Left lung (tissue), 14 donors: ENCODE measurements at places on chromosomes 11 and 22. TPM values are rescaled to one million over a fixed set of nuclear protein-coding genes. Genes with fewer than 3 reads are reported as not detected.

- DNase-seq, result no peak
Measured at GRCh38 chr22:19667872-19668740, 46.2 kb upstream of the SEPTIN5 start.

GRCh38 chr11:61039916-61040315, 62.4 kb upstream of the CD5 start:
- no peak for DNase-seq

DNA sequence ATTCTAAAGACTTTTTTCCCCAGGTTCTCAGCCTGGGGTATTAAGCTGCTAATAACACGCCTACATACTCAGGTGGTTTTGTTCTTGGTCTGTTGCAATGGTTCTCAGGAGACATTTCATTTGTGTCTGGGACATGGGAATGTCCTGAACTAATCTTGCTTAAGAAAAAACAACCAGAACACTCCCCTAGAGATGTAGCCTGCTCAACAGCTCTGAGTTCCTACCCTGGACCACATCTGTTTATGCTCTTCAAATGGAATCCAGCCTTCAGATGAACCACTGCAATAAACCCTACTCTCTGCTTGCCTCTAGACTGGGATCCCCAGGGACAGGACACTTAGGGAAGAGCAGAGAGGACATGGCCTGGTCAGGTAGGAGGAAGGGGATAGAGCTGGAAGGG, 29.9 kb downstream of the RELT start:
- DNase-seq, result no peak

Gene MMP7
- not detected for polyA plus RNA-seq

- DNase-seq, result no peak
Measured at GRCh38 chr22:21909871-21910270, 42.4 kb upstream of the MAPK1 start.

DNA sequence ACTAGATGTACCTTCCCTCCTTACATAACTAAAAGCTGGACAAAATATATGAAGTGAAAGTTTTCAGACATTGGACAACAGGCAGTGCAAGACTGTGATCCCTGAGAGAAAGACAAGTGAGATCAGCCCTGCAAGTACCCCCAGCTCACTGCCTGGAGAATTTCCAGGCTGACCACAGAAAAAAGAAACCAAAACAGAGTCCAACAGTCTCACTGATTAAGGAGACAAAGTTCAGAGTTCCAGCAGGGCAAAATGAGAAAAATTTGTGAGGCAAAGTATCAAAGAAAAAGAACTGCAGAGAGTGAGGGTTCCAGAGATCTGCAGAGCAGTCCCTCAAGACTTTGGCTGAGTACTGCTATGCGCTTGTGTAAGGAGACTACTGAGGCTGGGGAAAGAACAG, 47.3 kb upstream of the TMEM45B start:
- no peak for DNase-seq

DNA sequence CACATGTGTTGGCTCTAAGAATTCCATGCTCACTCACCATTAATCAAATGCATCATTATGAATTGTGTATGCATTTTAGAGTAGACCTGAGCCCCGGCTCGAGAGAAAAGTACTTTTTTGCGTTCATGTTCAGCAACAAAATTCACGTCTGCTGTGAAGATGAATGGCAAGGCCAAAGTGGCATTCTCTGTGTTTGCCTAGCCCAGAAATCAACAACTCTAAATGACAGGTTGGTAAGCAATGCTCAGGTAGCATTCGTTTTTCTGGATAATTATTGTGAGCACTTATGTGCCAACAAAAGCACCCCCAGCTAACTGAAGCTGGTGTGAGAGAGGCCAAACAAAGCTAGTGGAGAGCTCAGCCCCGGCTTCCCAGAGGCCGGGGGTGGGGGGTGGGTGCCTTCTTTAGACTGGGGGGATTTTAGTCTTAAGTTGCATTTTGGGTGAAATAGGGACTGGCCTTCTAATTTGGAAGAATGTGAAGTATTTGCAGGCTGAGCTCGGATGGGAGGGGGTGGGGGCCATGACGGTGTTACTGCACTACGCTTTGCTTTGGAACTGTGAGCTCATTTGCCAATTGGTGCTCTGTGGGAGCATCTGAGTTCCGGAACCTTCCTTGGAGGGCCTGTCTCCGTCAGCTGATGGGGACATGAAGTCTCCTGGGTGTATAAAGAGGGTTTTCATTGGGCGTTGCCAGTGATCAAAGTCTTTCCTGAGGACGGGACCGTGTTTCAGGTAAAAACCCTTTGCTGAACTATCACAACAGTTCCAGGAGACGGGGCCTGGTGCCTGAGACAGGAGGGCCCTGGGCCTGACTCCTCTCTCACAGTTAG, 29.0 kb upstream of the ALX4 start:
- DNase-seq, result no peak

GRCh38 chr11:128297805-128298204, 289.6 kb downstream of the ETS1 start:
- DNase-seq, result no peak

Gene CABP2
- polyA plus RNA-seq, result not detected

DNA sequence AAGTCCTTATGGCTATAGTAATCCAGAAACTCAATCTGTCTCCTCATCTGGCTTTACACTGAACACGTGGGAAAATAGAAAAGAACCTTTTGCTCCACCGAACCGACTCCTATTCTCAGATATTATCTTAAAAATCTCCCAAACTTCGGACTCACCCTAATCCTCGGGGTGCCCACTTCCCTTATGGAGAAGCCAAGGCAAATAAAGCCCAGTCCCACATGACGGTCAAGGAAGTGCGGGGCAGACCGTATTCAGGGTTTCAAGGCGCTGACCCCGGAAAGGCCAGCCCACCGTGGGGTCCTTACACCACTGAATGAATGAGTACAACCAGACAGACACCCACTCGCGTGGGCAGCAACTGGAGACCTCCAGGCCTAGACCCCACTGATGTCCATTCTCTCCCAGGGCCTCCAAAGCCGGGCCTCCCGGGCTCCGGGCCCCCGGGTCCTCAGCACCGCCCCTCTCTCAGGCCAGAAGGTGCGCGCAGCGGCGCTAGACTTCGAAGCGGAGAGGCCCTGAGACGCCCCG, 489 bp downstream of the NUP98 start:
- DNase-seq, result no peak

- no peak for DNase-seq
Measured at GRCh38 chr11:73359930-73360742, 16.1 kb upstream of the RELT start.

Gene CCND1
- 222 TPM for polyA plus RNA-seq

DNA sequence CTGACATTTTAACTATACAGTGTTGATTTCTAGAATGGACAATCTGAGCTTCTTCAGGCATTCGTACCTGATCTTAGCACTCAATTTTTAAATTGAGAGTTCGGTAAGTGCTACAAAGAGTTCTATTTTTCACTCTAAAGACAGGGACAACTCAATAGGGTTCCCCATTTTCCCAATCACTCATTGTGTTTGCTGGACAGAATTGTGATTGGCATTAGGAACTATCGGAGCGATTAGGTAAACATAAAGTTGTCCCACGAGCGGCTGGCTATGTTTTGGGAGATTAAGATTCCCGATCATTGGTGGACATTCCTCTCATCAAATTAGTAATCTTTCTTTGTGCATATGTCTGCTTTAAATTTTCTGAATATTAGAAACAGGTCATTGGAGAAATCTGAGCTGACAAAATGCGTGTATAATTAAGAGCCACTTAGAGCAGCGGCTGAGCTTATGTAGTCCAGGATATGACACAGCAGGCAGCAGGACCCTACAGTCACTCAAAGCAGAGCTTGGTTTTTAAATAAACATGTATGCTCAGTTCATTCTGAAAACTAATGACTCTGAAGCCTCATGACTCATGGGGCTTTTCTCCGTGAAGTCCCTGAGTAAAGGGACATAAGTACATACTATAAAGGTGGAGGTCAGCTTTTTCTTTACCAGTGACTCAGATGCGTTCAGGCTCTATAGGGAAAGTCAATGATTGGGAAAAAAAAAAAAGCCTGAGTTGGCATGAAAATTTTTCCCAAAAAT, 109.4 kb downstream of the GRIA4 start:
- no peak for DNase-seq

- DNase-seq, result no peak
Measured at GRCh38 chr22:47775686-47776085, 1013.2 kb downstream of the TBC1D22A start.

Gene GAB4
- not detected for polyA plus RNA-seq

GRCh38 chr22:29695129-29695926, 24.5 kb upstream of the CABP7 start:
- DNase-seq, result no peak

- no peak for DNase-seq
Measured at GRCh38 chr22:43828998-43829782, 17.1 kb upstream of the EFCAB6 start.

DNA sequence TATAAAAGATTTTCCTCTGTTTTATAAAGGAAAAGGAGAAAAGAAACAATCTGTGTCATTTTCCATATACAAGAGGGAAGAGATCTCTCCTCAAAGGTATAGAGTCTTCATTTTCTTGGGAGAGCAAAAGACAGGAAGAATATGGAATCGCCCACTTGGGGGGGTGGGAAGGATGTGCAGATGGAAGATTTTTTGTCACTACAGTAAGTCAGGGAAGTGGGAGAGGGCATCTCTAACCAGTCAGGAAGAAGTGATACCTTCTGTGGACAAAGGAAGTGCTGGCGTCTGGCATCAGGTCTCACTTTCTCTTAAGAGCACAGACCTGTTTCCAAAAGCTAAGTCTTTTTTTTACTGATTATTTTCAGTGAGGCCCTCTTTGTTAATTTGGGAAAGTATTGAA, 1.4 kb downstream of the PRR14L start:
- DNase-seq, result no peak

Gene LSP1
- 7.2 TPM for polyA plus RNA-seq

Gene FXYD2
- polyA plus RNA-seq, result 8.0 TPM

GRCh38 chr11:20161923-20162744, 1.9 kb upstream of the DBX1 start:
- DNase-seq, result no peak

- DNase-seq, result no peak
Measured at GRCh38 chr22:44577391-44578109, 79.5 kb upstream of the RTL6 start.

- DNase-seq, result no peak
Measured at GRCh38 chr11:93493252-93493897, 49.8 kb downstream of the SMCO4 start.

Gene FAM111B
- polyA plus RNA-seq, result 11.5 TPM

GRCh38 chr11:99020352-99021225, at the start of gene CNTN5:
CNTN5 (plus strand) TSS chr11:99020949.
- no peak for DNase-seq

Gene MMP10
- 2.9 TPM for polyA plus RNA-seq

DNA sequence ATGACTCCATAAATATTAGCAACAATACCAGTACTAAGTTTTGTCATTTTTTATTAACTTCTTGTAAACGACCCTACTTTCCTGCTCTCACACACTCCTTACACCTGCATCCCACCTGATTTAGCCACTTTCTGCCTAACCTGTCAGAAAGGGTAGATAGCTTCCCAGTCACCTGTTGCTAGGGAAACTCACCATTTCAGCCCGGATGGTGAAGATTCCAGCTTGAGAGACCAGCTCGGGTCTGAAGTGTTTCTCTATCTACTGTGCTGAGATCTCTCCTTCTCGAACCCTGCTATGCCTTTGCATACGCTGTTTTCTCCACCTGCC, at the start of gene PARVG:
Gene PARVG, plus strand, starts transcription at position 220 of the 327 bp plus-strand sequence. CDS start 2,405 bp downstream, outside the sequence.
- DNase-seq, result no peak

DNA sequence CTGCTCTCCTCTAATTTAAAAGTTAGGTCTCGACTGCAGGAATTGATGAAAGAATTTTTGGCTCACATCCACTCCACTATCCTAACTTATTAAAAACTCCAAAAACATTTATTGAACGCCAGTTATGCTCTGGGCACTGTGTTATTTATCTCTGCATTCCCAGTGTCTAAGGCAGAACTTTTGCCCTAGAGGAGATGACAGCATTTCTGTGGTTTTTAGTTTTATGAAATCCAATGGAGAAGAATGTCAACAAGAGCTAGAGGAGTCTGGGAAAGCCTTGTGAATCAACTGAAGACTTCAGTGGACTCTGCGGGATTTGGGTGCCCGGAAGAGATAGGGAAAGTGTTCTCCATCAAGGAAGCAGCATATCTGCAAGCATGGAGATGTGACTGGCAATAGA, 217.0 kb upstream of the PGR start:
- no peak for DNase-seq

DNA sequence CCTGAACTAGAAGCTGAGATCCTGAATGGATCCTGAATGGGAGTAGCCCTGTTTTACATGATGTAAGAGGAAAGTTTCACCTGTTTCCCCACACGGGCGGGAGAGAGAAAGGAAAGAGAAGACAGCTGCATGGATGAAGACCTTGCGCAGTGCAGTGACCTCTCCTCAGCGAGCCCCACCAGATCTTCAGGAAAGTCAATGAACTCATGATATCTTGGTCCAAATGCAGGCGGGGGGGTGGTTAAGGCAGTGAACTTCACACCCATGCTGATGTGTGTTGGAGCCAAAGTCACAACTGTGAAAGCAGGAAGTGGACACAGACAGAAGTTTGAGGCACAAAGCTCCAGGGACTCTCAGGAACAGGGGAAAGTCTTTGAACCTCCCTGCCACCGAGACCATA, 8.6 kb upstream of the FJX1 start:
- no peak for DNase-seq

DNA sequence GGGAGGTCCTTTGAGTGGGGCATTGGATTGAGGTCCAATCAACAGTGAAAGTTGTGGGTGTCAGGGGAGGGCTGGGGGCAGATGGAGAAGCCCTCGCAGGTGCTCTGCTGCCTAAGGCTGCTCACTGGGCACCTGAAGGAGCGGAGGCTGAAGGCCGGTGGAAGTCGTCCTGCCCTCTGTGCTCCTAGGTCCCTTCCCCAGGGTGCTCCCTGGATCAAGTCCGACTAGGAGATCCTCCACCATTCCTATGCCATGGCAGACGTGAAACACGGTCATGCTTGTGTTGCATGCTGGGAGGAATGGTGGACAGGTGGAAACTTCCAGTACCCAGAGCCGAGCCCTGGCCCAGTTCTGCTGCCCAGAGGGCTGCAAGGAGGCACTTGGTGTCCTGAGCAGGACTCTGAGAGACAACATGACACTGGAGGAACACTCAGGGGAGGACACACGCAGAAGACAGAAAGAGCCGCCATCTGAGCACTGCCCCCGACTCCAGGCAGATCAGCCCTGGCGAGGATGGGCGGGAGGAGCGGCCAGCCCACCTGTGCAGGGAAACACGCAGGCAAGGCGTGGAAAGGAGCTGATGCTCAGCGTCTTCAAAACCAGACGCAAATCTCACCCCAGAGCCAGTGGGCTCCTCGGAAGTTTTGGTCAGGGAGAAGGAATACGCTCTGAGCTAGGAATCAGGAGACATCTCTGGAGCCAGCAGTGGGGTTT, 786.8 kb downstream of the BRD1 start:
- no peak for DNase-seq
